ENCODE measurements at places on chromosomes 1 and 21. TPM values are rescaled to one million over a fixed set of nuclear protein-coding genes. Genes with fewer than 3 reads are reported as not detected.

DNA sequence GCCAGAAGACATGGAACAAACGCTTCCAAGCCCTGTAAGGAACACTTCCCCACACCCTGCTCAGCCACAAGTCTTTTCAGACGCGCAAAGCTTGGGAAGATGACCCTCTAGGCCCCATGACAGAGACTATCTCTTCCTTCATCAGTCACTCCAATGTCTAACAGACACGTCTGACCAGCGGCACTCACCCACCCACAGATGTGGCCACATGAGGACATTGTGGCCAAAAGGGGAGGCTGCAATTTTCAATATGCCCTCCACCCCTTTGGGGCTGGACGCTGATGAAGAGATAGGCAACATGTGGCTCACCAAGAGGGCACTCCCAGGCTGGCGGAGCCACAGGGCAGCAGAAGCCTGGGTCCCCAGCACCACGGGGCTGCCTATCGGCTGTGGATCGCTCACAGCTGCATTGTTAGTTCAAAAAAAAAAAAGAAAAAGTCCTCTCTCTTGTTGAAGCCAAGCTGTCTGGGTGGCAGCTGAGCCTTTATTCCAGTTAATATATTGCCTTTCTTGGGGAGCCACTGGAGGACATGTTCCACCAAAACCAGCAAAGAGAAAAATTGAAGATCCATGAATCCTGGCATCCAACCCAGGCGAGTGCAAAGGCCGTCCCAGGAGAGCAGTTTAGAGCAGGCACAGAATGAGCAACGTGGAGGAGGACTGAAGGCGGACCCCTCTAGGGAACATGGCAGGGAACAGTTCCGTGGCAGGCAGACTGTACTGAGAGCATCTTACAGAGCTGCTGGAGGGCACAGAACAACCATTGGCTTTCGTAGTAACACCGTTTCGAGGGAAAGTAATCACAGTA lies 52.7 kb upstream of the GPR153 start:
- DNase-seq, result no peak

- DNase-seq, result no peak
These were observed 13.4 kb upstream of the PWP2 start for GRCh38 chr21:44093761-44094160.

DNA sequence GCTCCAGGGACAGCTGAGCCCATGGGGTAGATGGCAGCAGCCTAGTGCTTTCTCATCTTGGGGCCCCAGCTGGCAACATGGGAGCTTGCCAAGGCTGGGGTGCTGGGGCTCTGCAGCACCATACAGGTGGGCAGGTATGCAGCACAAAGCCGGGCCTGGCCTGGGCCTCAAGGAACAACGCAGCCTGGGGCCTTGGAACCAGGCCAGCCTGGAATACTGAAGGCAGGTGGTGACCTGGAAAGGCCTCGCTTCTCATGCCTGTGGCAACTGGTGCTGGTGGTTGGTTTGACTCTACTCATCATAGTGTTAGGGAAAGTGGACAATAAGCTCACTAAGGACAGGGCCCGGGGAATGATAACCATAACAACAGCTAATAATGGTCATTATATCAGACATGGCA lies 27.0 kb upstream of the SDHB start:
- DNase-seq, result no peak

- no peak for DNase-seq
These were observed 4.2 kb downstream of the GCLM start for GRCh38 chr1:93905051-93905450.

GRCh38 chr21:45153358-45154318 lies 79.3 kb downstream of the ADARB1 start:
- no peak for DNase-seq

- DNase-seq, result no peak
These were observed 5.4 kb upstream of the ZNF281 start for GRCh38 chr1:200415227-200415626.

- DNase-seq, result peak; percentile 29
These were observed 533.6 kb downstream of the PTPRC start for GRCh38 chr1:199172171-199173124.

- DNase-seq, result no peak
These were observed 64.6 kb downstream of the RHBG start for GRCh38 chr1:156433602-156434001.

GRCh38 chr1:205580140-205580922 lies 51.5 kb downstream of the ELK4 start:
- no peak for DNase-seq

DNA sequence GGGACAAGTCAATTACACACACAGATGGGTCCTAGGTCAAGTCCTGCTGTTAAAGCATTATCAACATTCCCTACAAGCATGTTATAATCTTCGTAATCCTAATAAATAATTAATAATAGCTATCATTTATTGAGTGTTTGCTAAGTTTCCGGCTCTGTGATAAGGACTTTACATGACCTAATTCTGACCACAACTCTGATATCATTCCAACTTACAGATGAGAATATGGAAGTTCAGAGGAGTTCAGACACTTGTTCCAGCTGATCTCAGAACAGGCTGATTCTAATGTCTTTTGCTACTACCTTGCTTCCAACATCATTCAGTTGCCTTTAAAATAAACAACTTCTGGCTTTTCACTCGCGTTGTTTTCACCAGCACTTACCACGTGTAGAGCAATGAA lies 770.1 kb upstream of the CXADR start:
- no peak for DNase-seq

- no peak for DNase-seq
These were observed 124.3 kb downstream of the PGBD5 start for GRCh38 chr1:230301822-230302221.

DNA sequence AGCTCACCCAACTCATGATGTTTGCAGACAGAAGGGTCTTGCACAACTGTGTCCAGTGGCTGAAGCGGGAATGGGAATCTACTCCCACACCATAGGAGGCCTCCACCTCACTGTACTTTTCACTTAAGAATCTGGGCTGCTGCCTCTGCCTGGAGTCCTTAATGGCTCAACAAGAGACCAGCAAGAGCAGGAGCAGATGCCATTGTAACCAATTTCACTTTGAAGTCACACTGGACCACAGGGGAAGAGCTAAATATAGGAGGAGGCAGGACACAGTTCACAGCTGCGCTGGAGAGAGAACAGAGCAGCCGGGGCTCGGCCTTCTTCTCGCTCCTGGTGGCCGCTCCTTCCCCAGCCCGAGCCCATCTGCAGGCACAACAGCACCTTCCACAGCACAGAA lies 120.4 kb downstream of the SIPA1L2 start:
- peak; percentile 74 for DNase-seq

GRCh38 chr1:87392248-87393192 lies 63.8 kb downstream of the LMO4 start:
- peak; percentile 86 for DNase-seq

DNA sequence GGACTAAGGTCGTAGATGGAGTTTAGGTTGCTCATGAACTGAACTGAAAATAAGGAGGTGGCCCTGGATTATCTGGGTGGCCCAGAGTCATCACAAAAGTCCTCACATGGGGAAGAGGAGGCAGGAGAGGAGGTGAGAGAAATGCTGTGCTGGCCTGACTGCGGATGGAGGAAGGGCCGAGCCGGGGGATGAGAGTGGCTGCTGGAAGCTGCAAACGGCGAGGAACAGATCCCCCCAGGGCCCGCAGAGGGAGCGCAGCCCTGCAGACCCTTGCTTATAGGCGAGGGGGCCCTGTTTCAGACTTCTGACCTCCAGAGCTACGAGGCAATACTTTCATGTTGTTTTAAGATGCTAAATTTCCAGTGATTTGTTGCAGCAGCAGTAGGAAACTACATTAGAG lies 102.7 kb upstream of the C1orf174 start:
- no peak for DNase-seq

- DNase-seq, result no peak
These were observed 65.1 kb upstream of the DPT start for GRCh38 chr1:168794057-168794456.

- no peak for DNase-seq
These were observed 14.0 kb downstream of the KRTAP24-1 start for GRCh38 chr21:30268608-30269197.

ABCA4 gene
- total RNA-seq, result 1.0 TPM

CR1L gene
- 1.3 TPM for total RNA-seq

TMPRSS15 gene
- total RNA-seq, result not detected

FAM72D gene
- 0.60 TPM for total RNA-seq

RPTN gene
- not detected for total RNA-seq

RBP7 gene
- total RNA-seq, result 2.1 TPM

FAM3B gene
- 18.1 TPM for total RNA-seq

MIGA1 gene
- 12.5 TPM for total RNA-seq

VCAM1 gene
- total RNA-seq, result 68.9 TPM

PADI1 gene
- total RNA-seq, result not detected

SLAMF1 gene
- total RNA-seq, result 2.0 TPM
